ENCODE measurements at places on chromosomes 3 and 15. TPM values are rescaled to one million over a fixed set of nuclear protein-coding genes. Genes with fewer than 3 reads are reported as not detected.

DNA sequence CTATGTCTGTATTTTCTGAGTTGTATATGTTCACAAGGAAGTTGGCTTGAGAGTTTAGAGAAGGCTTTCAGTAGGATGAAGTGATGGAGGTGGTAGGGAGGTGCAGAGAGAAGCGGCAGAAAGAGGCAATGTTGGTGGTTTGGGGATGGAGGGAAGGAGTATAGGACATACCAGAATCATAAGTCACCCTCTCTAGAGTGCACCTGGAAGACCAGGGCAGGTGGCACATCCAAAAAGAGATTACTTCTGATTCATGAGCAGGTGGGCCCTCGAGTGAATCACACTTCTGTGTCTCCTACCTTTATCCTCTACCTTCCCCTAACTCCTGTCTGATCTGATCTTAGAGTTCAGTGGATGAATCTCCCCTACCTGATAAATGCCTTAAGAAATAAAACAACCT, 41.8 kb upstream of the MRPL3 start:
- no peak for DNase-seq

- no peak for DNase-seq
Measured at GRCh38 chr3:185009650-185010049, 143.2 kb downstream of the C3orf70 start.

GRCh38 chr3:122803977-122804376, 9.1 kb downstream of the SLC49A4 start:
- no peak for DNase-seq

- no peak for DNase-seq
Measured at GRCh38 chr3:195013411-195014361, 257.3 kb downstream of the XXYLT1 start.

DNA sequence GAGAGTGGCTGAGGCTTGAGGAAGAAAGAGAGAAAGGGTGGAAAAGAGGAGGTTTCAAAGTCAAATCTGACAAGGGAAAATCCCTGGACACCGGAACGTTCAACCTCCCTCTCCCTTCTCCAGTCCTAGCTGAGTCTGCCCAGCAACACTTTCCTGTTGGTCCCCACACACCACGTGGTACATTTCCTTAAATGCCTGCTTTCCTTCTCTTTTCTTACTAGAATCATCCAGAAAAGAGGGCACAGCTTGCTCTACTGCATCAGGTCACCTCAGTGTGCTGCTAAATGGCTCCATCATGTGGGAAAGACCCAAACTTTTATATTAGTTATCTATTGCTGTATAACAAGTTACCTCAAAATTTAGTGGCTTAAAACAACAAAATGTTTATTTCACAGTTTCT, 181.2 kb downstream of the NECTIN3 start:
- DNase-seq: no peak

DNA sequence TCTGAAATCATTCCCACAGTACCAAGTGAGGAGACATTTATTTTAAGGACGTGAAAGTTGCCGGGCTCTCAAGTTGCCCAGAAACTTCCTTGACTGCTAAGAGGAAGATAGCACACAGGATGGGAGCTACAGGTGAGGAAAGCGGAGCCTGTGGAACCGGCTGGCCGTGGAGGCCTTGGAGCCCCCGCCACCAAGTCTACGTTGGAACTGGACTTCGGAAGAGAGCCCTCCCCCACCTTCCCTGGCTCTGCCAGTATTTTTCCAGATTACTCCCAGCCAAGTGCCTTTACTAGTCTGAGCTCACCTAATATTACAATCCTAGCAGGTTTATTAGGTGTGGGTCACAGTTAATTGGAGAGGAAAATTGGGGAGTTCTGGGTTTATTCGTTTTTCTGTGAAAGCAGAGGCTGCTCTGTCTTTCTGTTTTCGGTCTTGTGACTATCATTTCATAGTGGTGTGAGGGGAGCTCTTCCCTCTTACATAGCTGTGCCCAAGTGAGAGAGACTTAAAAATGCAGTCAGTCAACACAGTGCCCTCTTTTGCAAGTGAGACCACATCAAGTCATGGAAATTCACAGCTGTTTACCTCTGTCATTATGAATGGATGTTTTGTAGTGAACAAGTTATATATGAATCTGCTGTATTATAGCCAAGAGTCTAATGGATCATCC, 6.8 kb downstream of the BOC start:
- no peak for DNase-seq

DNA sequence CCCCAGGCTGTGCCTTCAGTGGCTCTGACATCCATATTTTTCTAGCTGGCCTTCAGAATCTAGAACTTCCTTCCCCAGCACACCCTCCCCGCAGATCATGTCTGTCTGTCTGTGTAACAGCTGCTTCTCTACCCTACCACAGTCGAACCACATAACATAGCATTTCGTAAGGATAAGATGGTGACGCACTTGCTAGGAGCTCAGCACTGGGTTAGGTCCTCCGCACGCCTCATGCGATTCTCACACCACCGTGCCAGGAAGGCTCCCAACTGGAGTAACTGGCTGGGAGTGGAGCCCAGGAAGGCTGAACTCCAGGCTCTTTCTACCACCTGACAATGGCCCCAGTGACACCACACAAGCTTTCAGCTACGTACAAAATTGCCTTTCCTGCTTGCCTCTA, 168.6 kb downstream of the STT3B start:
- no peak for DNase-seq

- no peak for DNase-seq
Measured at GRCh38 chr15:75076277-75076676, 52.9 kb downstream of the PPCDC start.

GRCh38 chr3:141074529-141074928, 23.4 kb downstream of the SPSB4 start:
- no peak for DNase-seq

- no peak for DNase-seq
Measured at GRCh38 chr3:99475229-99475628, 163.2 kb upstream of the COL8A1 start.

DNA sequence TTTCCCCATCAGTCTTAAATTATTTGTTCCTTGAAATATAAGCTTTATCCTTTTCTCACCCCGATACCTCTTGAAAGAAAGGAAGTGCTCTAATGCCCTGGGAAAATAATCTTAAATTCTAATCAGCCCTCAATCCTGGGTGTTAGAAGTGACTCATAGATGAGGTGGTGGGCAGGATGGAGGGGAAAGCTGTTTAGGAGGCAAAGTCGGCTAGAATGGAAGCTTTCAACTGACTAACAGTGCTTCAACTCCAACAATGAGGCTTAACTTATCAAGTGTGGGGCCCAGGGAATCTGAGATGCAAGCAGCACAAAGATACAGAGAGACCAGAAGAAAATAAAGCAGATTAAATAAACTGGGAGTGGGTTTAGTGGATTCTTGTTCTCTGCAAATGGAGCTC, 175.8 kb downstream of the EPHB1 start:
- DNase-seq: no peak

GRCh38 chr3:105656651-105657504, 211.9 kb downstream of the CBLB start:
- DNase-seq: no peak

GRCh38 chr3:57154470-57155309, 10.5 kb downstream of the IL17RD start:
- no peak for DNase-seq

- no peak for DNase-seq
Measured at GRCh38 chr3:129005526-129006303, 4.6 kb downstream of the EFCC1 start.

DNA sequence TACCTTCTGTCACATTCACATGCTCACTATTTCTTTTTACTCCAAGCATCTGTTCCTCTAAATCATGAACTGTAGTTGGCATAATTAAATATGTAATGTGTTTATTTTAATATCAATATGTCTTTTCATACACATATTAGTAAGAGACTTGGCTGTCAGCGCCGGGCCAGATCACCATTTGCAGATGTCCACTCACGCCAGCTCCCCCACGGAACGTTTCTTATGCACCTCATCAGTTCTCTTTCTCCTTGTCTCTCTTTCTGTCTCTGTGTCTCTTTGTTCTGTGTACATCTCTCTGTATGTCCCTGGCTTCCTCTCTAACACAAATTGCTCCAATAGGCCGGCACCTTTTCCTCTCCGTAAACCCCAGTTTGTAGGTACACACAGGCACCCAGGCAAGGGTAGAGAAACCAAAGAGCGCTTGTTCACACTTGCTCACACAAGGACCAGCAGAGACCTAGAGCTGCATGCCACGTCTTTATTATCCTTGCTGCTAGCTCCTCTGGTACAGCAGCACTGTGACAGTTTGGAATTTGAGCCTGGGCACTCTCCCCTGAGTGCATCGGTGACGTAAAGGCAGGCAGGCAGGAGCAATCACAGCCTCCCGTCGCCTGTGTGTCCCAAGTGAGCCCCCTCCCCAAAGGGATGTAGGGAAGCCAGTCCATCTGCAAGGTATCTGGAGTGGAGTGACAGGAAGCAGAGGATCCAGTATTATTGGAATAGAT, 40.4 kb downstream of the CACNA1D start:
- DNase-seq: no peak

DNA sequence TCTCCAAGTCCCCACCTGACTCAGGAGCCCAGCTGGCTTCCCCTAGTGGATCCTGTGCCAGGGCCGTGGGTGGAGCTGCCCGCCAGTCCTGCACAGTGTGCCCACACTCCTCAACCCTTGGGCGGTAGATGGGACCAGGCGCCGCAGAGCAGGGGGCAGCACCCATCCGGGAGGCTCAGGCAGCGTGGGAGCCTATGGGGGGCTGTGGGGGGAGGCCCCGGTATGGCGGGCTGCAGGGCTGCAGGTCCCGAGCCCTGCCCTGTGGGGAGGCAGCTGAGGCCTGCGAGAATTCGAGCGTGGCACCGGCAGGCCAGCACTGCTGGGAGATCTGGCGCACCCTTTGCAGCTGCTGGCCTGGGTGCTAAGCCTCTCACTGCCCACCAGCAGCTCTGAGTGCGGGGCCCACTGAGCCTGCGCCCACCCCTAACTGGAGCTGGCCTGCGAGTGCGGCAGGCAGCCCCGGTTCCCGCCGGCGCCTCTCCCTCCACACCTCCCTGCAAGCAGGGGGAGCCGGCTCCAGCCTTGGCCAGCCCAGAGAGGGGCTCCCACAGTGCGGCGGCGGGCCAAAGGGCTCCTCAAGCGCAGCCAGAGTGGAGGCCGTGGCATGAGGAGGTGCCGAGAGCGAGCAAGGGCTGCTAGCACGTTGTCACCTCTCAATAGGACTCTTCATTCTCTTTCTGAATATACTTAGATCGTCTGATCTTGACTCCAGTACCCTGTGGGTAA, 64.0 kb downstream of the TMEM212 start:
- no peak for DNase-seq

- DNase-seq: no peak
Measured at GRCh38 chr15:34889476-34889875, 80.1 kb downstream of the AQR start.

RASGRP1 gene
- 0.27 TPM for total RNA-seq

AHSG gene
- total RNA-seq: not detected

FAM3D gene
- not detected for total RNA-seq

SI gene
- not detected for total RNA-seq

EXD1 gene
- total RNA-seq: not detected

VGLL3 gene
- 0.02 TPM for total RNA-seq

Measured in NCI-H460 (cell line).